ENCODE measurements at places on chromosomes 2 and 18.
A peak's percentile ranks its signal among the peaks of the same experiment; 100 is the strongest.

DNA sequence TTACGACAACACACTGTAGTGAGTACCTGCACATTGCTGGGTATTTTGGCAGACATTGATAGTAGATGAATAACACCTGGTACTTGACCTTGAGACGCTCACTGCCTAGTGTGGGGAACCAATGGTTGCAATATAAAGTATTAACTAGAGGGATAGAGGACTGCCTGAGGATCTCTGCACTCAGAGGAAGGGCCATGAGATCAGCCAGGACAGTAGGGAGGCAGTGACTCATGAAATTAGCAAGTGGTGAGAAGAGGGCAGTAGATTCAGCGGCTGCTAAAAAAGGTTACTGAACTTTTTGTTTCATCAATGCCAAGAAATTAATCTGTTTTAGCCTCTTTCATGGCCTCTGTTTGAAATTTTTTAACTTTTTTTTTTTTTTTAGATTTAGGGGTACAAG is 250.8 kb upstream of the TCF4 start:
- no peak for DNase-seq

DNA sequence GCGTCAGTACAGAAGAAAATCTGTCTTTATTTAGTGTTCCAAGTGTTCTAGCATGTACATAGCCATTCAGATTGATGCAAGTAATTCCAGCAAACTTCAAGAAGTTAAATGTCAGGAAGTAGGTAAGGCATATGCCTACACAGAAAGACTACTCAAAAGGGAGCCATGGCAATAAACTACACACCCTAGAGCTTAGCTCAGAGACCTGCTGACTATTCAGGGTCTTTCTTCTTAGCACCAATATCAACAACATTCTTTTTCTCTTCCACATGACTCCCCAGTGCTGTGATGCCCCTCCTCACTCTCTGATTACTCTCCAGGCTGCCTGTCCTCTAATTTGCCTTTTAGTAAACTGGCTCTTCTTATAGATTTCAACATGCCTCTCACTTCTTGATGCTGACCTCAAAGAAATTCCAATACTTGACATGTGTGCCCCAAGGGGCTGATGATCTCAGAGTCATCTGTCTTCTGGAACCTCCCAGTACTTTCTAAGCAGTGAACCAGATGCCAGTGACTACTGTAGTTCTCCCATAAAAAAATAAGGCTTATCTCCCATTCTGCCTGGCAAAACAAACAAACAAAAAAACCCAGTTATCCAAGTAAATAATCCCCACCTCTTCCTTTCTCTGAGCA is 909.2 kb upstream of the FANCL start:
- DNase-seq: no peak

DNA sequence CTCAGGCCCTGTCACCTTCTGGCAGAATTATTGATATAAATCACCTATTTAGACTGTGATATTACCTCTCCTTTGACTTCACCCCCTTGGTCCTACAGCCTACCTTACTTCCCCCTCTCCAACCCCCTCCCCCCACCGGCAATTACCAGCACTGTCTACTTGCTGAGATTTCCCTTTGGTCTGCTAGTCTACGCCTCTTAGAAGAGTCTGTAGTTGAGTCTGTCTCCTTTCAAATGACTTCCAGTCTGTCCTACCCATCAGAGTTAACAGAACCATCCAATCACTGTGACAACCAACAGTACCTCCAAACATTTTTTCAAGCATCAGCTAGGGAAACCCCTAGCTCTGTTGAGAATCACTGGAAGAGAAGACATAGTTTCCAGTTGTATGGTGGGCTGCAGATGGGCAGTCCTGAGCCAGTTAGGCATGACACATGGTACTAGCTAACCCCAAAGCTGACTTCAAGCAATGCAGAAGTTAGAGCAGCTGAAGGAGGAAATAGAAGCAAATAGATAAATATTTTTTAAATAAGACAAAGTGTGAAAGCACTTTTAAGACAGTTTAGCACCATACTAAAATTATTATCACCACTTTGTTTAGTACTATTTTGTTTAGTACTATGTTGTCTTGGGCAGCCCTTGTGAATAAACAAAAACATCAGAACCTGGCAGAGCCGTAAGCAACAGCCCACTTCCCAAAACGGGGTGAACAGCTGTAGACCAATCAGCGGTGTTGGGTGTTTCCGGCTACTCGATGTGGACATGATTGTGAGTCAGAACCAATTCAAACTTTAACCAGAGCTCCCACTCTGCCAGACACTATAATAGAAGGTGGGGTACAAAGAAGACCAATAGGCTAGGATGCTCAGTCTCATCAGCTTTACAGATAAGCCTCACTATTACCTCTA is 2.7 kb upstream of the ASNSD1 start:
- peak; percentile 57 for DNase-seq

DNA sequence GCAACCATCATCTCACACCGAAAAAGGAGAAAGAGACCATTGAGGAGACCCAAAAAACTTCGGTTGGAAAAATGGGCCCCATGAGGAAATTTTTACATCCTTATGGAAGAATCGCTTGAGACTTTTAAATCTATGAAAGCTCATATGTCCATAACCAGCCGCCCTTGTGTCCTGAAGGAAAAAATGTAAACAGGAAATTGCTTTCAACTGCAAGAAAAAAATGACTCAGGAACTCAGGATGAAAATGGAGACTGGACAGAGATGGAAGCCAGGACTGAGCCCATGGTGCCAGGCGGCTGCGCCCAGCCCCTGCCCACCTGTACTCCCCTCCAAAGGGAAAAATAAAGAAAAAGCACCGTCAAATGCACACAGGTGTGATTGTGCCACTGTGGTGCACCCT is 81.5 kb upstream of the SLC66A3 start:
- DNase-seq: no peak

GRCh38 chr18:77262643-77263465 is 13.2 kb downstream of the GALR1 start:
- DNase-seq: no peak

GRCh38 chr2:51921076-51921475 is 889.1 kb upstream of the NRXN1 start:
- no peak for DNase-seq

- DNase-seq: no peak
These were observed 270.3 kb upstream of the PARD3B start for GRCh38 chr2:204274991-204275390.

- no peak for DNase-seq
These were observed 891.6 kb upstream of the CRIM1 start for GRCh38 chr2:35463805-35464596.

DNA sequence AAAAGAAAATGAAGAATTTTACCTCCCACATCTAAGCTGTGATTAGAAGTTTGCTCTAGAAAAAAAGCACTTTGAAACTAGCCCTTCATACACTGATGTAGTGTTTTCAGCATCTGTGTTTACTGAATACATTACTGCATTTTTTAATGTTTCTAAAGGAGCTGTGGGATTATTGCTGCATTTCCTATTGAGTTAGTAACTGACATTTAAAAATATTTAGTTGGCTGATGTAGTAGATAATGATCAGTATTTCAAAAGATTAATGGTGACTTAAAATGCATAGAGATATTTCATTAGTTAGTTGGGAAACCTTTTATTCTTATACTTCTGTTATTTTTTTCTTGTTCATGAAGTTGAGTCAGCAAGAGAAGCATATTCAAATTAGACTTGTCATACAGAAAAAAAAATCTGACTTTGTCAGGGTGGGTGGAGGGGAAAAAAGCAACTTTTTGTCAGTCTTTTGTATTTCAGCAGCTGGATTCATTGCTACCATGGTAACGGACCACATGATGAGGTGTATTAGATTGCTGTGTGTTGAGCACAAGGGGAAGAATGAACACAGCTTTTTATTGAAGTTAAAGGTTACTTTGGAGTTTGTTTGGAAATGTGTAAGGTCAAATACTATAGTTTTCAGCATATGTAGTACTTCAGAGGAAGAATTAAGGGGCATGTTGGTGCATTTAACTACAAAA is at the start of gene DTNA:
Gene DTNA (plus strand): TSS at position 549 of the 692 bp plus-strand sequence. CDS start 45,679 bp downstream, outside the sequence.
- DNase-seq: no peak

DNA sequence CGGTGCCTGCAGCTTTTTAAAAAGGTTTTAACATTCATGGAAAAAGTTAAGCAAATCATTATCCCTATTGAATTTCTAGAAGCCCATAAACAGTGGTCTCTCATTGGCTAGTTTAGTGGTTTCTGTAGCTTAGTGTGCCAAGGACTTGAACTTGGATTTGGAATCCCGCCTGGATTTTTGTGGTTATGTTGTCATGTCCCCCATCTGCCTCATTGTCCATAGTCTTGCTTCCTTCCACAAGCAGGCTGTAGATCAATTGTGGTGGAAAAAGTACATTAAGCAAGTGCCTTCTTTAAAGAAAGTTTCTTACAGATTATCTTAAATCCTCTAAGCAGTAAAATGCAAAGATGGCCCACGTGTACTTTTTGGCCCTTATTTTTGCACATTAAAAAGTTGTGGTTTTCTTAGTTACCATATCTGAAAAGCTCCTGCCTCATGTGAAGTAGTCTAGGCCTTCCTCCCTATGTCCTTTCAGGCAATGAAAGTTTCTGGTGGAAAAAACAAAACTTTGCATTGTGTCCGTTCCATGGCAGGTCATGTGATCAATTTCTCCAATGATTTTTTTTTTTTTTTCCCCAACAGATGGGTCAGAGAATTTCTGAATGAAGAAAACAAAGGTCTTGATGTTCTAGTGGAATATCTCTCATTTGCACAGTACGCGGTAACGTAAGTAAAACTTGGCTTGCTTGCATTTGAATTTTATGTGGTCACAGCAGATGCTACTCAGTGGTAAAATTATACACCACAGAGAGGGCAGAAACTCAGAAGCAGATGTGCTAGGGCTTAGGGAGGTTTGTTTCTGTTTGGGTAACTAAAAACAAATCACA is 158.9 kb downstream of the PRPF40A start:
- no peak for DNase-seq

DNA sequence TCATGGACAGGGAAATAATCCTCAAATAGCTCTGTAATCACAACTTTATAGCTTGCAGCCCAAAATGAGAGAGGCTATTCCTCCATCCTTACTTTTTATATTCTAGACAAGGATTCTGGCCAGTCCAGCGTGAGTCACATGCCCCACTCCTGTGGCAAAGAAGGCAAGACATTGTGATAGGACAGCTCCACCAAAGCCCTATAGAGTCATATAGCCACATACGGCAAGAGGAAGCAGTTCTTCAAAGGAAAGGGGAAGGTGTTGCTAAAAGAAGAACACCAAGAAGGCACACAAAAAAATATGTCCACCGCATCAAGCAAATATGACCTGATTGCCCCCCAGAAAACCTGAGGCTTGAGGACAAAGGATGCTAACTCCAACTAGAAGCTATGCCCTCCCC is 3.4 kb upstream of the GFPT1 start:
- no peak for DNase-seq

- no peak for DNase-seq
These were observed 38.0 kb upstream of the ODC1 start for GRCh38 chr2:10486091-10486490.

GRCh38 chr2:16204886-16205620 is 264.7 kb downstream of the MYCN start:
- DNase-seq: no peak

- DNase-seq: no peak
These were observed 1010.7 kb upstream of the ZEB2 start for GRCh38 chr2:145530653-145531052.

GRCh38 chr2:228681426-228681825 is 499.9 kb upstream of the SPHKAP start:
- DNase-seq: no peak

DNA sequence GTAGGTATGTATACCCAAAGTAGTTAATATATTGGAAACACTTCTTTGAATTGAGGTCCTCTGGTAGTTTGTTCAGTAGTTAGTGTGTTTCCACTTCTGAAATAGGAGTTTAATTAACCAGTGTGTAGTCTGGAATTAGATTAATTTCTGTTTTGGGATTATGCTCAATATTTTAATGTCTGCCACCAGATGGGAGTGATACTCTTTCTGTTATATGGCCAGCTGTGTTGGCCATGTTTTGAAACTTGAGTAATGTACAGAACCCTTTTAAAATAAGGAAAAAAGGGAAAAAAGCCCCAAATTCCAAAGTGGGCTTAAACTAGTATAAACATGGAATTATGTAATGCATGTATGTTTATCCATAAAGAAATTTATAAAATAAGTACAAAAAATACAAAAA is 147.7 kb downstream of the CTNNA2 start:
- no peak for DNase-seq

GRCh38 chr2:144625226-144625625 is 105.3 kb upstream of the ZEB2 start:
- no peak for DNase-seq

DNA sequence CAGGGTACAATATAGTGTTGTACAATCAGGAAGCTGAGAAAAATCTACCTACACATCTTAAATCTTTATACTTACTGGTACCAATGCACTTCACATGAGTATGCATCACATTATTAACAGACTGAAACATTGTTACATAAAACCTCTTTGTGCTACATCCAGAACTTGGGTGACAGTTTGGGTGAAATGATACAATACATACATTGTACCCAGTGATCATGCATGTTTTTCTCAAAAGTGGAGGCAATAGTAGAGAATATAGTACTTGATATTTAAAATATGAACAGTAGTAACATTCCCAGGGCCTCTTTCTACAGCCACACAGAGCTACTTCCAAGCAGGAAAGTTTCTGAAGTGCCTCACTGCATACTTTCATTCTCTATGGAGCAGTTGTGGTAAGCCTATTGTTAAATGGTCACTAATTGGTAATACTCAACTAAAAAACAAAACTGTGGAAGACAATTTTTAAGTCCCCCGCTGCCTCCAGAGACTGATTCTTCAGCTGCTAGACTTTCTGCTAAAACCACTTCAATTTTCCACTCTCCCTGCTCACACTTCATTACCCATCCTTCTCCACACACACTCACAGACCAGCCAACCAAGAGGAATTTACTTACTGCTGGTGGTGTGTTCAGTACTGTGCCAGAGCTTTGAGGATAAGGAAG is 22.9 kb upstream of the GRB14 start:
- no peak for DNase-seq

DNA sequence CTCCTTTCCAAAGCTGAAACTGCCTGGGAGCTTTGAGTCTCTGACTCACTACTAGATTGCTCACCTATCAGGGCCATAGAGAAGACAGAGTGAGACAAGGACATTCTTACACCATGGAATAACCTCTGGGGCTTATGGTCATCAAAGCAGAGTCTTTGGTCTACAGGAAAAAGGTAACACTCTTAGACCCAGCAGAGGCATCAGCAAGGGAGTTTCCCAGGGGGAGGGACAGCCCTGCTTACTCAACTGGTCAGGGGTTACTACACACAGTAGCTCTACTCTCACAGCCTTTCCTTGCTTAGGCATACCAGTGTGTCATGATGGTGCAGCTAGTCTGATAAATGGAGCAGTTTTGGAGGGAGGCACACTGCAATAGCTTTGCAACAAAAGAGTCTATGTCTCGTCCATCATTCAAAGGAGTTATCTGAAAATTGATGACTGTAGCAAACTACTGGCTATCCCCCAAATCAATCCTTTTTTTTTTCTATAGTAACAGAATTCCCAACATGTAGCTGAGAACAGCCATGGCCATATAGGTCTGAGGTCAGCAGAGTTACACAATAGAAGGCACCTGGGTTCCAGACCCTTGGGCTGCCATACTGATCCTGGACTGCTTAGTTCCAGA is 22.4 kb upstream of the CD28 start:
- DNase-seq: peak; percentile 73

DNA sequence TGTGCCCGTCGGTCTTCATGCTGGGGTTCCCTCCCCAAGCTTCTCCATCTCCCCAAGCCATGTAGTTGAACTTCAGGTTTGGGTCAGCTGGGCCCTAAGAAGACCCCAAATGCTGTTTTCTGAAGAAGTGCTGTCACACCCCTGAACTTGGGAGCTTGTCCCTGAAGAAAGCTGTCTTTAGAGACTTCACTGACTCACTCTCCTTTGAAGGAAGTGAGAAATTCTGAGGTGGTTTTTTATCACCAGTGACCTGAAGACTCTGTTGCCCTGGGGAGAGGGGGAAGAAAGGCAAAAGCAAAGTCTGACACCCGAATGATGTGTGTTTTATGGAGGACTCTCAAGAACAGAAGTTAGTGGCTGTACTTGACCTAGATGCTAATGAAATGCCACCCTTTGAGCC is 83.6 kb upstream of the BCL2L11 start:
- DNase-seq: no peak

All from activated CD8-positive, alpha-beta T cell treated with anti-CD3 and anti-CD28 coated beads for 36 hours (primary cell).